ENCODE measurements at places on chromosomes 7 and 10. TPM values are rescaled to one million over a fixed set of nuclear protein-coding genes. Genes with fewer than 3 reads are reported as not detected.

DNA sequence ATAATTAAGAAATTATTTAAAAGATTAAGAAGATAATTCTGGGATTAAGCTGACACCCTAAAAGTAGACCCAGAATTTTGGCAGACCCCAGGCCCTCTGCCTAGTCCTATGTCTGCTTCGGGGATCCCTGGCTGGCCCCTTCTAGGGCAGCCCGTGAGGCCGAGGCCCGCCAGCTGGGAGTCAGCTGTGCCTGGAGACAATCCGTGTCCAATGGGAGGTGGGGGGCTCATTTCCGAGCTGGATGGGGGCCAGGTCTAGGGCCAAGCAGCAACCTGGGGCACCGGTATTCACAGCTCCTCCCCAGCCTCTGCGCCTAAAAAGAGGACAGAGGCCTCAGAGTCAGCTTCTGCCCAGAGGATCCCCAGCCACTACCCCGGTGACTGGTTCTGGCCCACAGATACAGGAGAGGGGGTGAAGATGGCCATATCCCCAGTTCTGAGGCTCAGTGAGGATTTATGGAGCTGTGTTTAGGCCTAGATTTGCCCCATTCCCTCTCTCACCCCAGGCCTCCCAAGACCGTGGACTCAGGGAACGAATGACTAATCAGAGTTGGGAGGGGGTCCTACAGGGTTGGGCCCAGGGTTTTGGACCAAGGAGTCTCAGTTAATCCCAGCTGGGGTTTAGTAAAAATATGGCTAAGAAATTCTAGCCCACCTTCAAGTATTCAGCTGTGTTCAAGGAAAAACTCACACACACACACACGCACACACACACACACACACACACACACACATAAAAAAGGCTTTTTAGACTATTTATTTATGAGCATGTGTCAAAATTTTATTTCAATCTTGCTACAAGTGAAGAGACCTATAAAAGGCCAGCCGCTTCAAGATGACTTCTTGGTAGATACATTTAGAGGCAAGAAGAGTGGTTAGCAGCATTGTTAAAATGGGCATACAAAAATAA lies 37.4 kb upstream of the LBX1 start:
- no peaks in the 10 kb centered on the region for H3K4me1 ChIP-seq
- peaks cover 26% of the 10 kb centered on the region for H3K27me3 ChIP-seq
- H3K27ac ChIP-seq, result no peak overlapping the region
- H3K4me3 ChIP-seq, result no peak overlapping the region

DNA sequence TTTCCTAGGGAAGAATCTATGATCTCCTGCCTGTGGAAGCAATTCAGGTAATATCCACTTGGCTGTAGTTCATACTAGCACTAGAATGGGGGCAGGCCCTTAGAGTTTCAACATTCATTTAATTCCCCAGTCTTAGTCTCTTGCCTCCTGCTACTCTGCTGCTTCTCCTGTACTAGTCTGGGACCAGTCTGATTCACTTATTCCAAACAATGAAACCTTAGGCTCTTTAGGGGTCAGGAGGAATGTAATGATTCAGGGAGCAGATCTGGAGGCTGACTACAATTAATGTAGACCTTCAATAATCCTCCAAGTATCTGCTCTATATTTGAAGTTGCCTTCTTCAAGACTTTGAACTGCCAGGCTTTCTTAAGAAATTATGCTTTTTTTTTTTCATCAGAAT lies 101.8 kb downstream of the GNAT3 start:
- H3K36me3 ChIP-seq, result no peaks in the 10 kb centered on the region
- H3K27me3 ChIP-seq, result no peaks in the 10 kb centered on the region
- DNase-seq, result no peak
- no peak overlapping the region for H3K27ac ChIP-seq
- H3K4me1 ChIP-seq, result peaks cover 10% of the 10 kb centered on the region

- no peak overlapping the region for H3K27ac ChIP-seq
- no peaks in the 10 kb centered on the region for H3K4me1 ChIP-seq
- H3K4me3 ChIP-seq, result no peak overlapping the region
- H3K27me3 ChIP-seq, result no peaks in the 10 kb centered on the region
- no peaks in the 10 kb centered on the region for H3K36me3 ChIP-seq
- no peak for DNase-seq
Measured at GRCh38 chr10:12529976-12530375, 180.6 kb downstream of the CAMK1D start.

The C7orf33 gene
- polyA plus RNA-seq, result not detected

GRCh38 chr7:147089051-147089461 lies 972.5 kb downstream of the CNTNAP2 start:
- H3K27me3 ChIP-seq, result no peaks in the 10 kb centered on the region
- H3K27ac ChIP-seq, result no peak overlapping the region
- H3K4me3 ChIP-seq, result no peak overlapping the region
- DNase-seq, result no peak

GRCh38 chr10:76973091-76974016 lies 664.3 kb downstream of the KCNMA1 start:
- no peaks in the 10 kb centered on the region for H3K36me3 ChIP-seq
- no peaks in the 10 kb centered on the region for H3K27me3 ChIP-seq
- DNase-seq, result no peak
- H3K4me1 ChIP-seq, result no peaks in the 10 kb centered on the region
- H3K27ac ChIP-seq, result no peak overlapping the region

GRCh38 chr10:7389346-7389745 lies 21.5 kb downstream of the SFMBT2 start:
- H3K27me3 ChIP-seq, result no peaks in the 10 kb centered on the region
- H3K4me3 ChIP-seq, result no peak overlapping the region
- no peak overlapping the region for H3K27ac ChIP-seq
- DNase-seq, result no peak
- no peaks in the 10 kb centered on the region for H3K4me1 ChIP-seq
- no peaks in the 10 kb centered on the region for H3K36me3 ChIP-seq

The EEPD1 gene
- polyA plus RNA-seq, result 2.6 TPM

GRCh38 chr10:127275793-127276450 lies 79.5 kb upstream of the INSYN2A start:
- no peaks in the 10 kb centered on the region for H3K4me1 ChIP-seq
- H3K36me3 ChIP-seq, result peaks cover 2% of the 10 kb centered on the region
- no peak overlapping the region for H3K27ac ChIP-seq
- DNase-seq, result no peak
- H3K27me3 ChIP-seq, result no peaks in the 10 kb centered on the region

- no peaks in the 10 kb centered on the region for H3K36me3 ChIP-seq
- peaks cover 18% of the 10 kb centered on the region for H3K4me1 ChIP-seq
- no peaks in the 10 kb centered on the region for H3K27me3 ChIP-seq
- DNase-seq, result peak; percentile 59
- peak overlapping the region; percentile 60 for H3K27ac ChIP-seq
Measured at GRCh38 chr7:129569811-129570215, 41.7 kb upstream of the NRF1 start.

DNA sequence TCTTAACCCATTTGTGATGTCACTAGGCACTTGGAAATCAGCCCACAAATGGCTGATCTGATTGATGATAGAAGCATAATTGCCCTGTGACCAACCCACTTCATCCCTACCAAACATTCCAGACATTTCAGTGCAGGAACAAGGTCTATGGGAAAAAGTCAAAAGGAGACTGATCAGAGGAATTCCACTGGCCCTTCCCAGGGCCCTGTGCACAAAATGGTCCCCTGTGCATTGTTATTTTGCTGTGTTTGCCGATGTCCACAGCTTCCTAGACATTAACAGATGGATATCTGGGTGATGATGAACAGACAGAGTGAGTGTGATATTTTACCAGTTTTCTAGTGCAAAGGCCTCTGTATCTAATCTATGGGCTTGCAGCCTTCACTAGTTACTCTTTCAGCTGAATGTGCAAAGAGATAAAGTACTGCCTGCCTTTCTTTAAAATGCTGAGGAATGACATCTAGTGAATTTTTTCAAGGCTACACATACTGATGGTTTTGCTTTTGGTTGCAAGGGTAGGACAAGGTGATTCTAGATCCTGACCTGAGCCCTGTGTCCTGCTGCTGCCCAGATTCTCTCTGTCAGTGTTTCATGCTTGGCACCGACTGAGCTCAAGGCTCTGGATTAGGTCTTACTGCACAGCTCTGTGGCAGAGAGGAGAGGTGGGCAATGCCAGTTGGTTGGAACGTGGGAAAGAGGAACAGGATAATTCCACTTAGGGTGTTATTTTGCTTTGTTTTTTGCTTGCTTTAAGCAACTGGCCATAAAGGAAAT lies 55.4 kb downstream of the CALD1 start:
- H3K27me3 ChIP-seq, result no peaks in the 10 kb centered on the region
- no peak overlapping the region for H3K4me3 ChIP-seq
- H3K36me3 ChIP-seq, result no peaks in the 10 kb centered on the region
- no peaks in the 10 kb centered on the region for H3K4me1 ChIP-seq

DNA sequence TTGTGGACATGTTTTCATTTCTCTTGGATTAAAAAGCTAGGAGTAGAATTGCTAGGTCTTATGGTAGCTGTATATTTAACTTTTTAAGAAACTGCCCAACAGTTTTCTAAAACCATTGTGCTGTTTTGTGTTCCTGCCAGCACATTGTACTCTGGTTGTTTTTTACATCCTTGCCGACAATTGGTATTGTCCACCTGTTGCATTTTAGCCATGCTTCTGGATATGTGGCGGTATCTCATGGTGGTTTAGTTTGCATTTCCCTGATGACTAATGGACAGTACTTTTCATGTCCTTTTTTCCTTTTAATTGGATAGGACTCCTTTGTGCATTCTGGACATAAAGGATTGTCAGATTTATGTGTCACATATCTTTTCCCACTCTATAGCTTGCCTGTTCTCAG lies 45.5 kb downstream of the STK17A start:
- H3K36me3 ChIP-seq, result peaks cover 6% of the 10 kb centered on the region
- no peak overlapping the region for H3K27ac ChIP-seq
- H3K27me3 ChIP-seq, result no peaks in the 10 kb centered on the region
- no peak overlapping the region for H3K4me3 ChIP-seq
- peaks cover 4% of the 10 kb centered on the region for H3K4me1 ChIP-seq

DNA sequence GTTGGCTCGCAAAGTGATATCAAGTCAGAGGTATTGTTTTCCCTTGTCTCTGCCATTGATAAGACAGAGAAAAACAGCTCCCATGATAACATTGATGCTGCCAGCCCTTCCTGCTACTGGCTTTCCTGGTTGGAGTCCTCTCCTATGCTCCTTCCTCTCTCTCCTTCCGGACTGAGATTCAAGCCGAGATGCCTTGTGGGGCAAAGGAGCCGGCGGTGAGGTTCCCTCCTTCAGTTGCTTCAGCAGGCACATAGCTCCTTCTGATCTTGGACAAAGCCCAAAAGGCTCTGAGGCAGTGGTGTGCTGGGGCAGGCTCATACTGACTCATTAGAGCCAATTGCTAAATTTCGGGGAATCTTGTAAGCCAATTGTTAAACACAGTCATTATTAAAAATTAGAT lies 8.8 kb upstream of the ZCCHC24 start:
- no peaks in the 10 kb centered on the region for H3K36me3 ChIP-seq
- no peak for DNase-seq
- no peak overlapping the region for H3K4me3 ChIP-seq
- H3K27me3 ChIP-seq, result no peaks in the 10 kb centered on the region

DNA sequence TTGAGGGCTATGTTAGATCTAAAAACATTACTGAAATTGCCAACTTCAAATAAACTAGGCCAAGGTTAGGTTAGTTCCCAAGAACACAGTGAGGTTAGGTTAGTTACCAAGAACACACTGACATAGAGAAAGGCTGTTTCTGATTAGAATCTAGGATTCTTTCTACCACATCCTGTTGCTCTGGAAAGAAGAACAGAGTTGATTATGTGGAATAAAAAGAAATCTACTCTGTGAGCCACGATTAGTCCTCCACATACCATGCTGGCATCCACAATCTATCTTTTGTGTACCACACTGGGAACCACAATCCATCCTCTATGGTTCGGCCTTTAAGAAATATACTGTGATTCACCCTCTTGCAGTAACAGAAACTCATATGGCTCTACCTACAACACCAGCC lies 91.4 kb downstream of the LRRTM3 start:
- H3K27me3 ChIP-seq, result no peaks in the 10 kb centered on the region
- no peak overlapping the region for H3K4me3 ChIP-seq
- H3K27ac ChIP-seq, result no peak overlapping the region
- DNase-seq, result no peak
- H3K36me3 ChIP-seq, result no peaks in the 10 kb centered on the region

The ANKIB1 gene
- 37.0 TPM for polyA plus RNA-seq

The CXCL12 gene
- polyA plus RNA-seq, result not detected

- DNase-seq, result no peak
- H3K4me3 ChIP-seq, result no peak overlapping the region
- H3K36me3 ChIP-seq, result peaks cover 1% of the 10 kb centered on the region
- no peaks in the 10 kb centered on the region for H3K27me3 ChIP-seq
Measured at GRCh38 chr7:3641582-3641981, 340.5 kb downstream of the SDK1 start.

DNA sequence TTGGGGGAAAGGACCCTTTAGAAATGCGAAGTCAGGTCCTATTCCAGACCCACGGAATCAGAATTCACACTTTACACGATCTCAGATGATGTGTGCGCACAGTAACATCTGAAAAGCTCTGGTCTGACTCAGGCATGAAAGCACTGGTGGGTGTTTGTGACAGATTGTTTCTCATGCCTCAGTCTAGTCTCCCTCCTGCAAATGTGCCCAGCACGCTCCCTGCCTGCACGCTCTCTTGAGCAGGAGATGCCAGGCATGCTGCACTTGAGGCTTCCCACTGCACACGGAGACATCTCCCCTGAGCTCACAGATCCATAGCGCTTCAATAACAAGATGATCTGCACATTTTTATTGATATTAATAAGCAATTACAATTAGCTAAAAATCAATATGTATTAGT lies 23.6 kb upstream of the ZNF37A start:
- H3K4me1 ChIP-seq, result no peaks in the 10 kb centered on the region
- H3K27me3 ChIP-seq, result no peaks in the 10 kb centered on the region
- no peak overlapping the region for H3K27ac ChIP-seq
- H3K36me3 ChIP-seq, result no peaks in the 10 kb centered on the region

The SH2D4B gene
- 0.03 TPM for polyA plus RNA-seq

DNA sequence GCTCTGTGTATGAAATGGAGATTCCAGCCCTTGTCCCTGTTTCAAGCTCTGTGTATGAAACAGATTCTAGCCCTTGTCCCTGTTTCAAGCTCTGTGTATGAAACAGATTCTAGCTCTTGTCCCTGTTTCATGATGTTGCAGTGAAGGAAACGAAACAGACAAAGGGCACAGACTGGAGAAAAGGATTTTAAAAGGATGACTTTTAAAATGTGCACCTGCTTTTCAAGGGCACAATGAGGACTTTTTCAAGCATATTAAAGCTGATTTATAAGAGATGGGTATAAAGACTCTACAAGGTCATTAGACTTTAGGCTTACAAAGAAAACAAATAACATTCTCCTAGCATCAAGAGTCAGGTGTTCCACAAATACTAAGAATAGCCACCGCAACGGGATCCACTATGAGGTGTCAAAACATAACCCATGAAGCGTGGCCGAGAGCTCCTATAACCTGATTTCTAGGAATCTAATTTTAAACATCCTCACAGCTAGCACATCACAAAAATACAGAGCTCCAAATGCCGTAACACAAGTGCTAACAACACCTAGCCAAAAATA lies 29.0 kb downstream of the DIP2C start:
- H3K4me1 ChIP-seq, result no peaks in the 10 kb centered on the region
- H3K27ac ChIP-seq, result no peak overlapping the region
- H3K36me3 ChIP-seq, result no peaks in the 10 kb centered on the region
- H3K27me3 ChIP-seq, result no peaks in the 10 kb centered on the region
- no peak for DNase-seq
- H3K4me3 ChIP-seq, result no peak overlapping the region

The AGR2 gene
- 2.4 TPM for polyA plus RNA-seq

Measured in keratinocyte (primary cell).